ENCODE measurements at places on chromosomes 6 and 20. TPM values are rescaled to one million over a fixed set of nuclear protein-coding genes. Genes with fewer than 3 reads are reported as not detected.
A peak's percentile ranks its signal among the peaks of the same experiment; 100 is the strongest.

The C20orf204 gene
- 3.0 TPM for total RNA-seq

The ZNFX1 gene
- total RNA-seq, result 7.3 TPM

The FAM110A gene
- 8.2 TPM for total RNA-seq

The PTCHD4 gene
- 0.26 TPM for total RNA-seq

The SOBP gene
- 3.1 TPM for total RNA-seq

DNA sequence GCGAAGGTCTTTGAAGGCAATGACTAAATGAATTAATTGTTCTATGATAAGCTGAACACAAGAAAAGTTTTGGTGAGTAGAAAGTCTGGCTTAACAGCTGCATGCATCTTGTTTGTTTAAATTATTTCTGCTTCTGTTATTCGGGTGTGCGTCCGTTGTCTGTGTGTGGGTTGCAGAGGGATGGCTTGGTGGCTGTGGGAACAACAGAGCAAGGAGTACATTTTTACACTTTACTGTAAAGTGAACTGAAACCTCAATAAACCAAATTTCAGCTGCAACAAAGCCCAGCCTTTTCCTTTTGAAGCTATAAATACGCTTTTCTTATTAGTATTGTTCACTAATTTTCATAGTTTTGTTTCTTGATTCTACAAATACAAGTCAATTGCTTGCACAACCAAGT, 3.5 kb upstream of the LAMP5 start:
- no peak for DNase-seq

GRCh38 chr6:127471379-127472255, 12.4 kb upstream of the KIAA0408 start:
- no peak for DNase-seq

GRCh38 chr6:112008482-112008881, 45.4 kb upstream of the CCN6 start:
- no peak for DNase-seq

GRCh38 chr20:4225745-4226144, 210.4 kb upstream of the RNF24 start:
- no peak for DNase-seq

GRCh38 chr20:39853636-39854035, 835.4 kb downstream of the MAFB start:
- no peak for DNase-seq

DNA sequence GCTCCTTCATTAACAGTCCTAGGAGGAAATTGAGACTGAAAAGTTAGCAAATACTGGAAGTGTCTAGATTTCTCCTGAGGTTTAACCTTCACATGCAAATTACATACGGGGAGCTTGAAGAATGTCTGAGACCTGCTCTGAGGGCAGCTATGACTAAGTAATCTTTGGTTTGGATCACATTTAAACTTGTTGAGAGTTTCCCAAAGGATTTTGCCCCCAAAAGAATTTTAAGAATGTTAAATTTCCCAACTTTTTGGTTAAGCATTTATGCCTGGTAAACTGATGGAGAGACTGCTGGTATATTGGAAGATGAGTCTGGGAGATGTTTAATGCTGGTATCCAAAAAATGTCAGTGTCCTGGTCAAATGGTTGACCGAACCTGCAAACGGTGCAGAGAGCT, 97.0 kb downstream of the RREB1 start:
- no peak for DNase-seq

DNA sequence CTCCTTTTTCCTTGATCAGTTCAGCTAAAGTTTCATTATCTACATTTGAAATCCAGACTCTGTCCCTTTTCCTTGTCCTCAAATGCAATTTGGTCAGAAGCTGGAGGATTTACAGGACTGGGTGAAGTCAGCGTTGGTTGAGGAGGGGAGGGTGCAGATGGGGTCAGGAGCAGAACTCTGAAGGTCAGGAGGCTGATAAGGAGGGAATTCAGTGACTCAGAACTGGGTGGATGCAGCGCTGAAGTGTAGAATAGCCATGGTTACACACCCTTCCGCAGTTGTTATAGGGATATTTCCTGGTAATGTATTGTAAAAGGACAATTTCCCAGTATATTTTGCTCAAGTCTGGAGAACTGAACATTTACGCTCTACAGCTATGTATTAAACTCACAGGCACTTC, 133.1 kb upstream of the FOXA2 start:
- DNase-seq, result no peak

DNA sequence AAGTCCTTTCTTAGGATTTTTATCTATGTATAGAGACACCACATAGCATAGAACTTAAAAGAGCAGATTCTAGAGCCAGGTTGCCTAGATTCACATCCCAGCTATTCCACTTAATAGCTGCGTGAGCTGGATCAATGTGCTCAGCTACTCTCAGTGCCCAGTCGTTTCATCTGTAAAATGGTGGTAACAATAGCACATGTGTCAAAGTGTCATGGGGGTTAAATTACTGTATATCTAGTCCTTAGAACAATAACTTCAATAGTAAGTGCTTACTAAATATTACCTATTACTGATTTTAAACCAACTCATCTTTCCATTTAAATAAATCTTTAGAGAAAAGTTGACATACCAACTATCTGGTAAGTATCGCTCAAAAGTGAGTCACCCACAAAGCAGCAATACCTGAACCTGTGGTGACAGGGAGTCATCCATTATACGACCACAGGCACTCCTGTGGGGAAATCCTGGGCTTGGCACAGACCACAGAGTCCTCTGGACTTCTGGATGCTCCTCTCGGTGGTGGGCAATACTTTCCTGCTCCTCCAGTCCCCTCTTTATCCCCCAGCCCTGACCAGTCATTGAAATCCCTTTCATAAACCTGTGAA, 154.8 kb downstream of the PDSS2 start:
- no peak for DNase-seq

DNA sequence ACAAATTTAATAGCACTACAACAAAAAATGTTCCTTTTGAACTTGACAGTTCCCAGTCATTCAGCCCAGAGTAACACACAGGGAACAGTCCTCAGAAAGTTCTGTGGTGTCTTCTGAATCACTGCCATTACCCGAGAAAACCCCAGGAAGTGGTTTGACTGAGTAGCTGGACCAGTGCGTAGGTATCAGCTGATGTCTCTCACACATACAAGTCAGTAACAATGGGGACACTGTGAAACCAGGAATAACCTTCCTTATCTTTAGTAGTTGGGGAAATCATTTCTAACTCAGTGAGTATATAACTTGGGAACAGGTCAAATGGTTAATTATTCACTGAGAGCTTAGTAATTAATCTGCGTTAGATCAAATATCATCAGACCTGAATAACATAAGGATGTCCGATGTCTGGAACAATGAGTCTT, 73.1 kb downstream of the HIVEP2 start:
- peak; percentile 55 for DNase-seq

- no peak for DNase-seq
Observed at GRCh38 chr6:42224222-42225028, 6.8 kb upstream of the MRPS10 start.

- DNase-seq, result no peak
Observed at GRCh38 chr6:41691426-41692079, 43.9 kb downstream of the TFEB start.

- no peak for DNase-seq
Observed at GRCh38 chr6:3458706-3459421, 2.0 kb upstream of the SLC22A23 start.

GRCh38 chr20:11712639-11713160, 205.0 kb upstream of the BTBD3 start:
- no peak for DNase-seq

- DNase-seq, result no peak
Observed at GRCh38 chr20:22381812-22382416, 202.5 kb downstream of the FOXA2 start.

- no peak for DNase-seq
Observed at GRCh38 chr6:24016286-24016685, 109.7 kb upstream of the NRSN1 start.

GRCh38 chr20:46494077-46494476, 19.3 kb downstream of the ZNF334 start:
- no peak for DNase-seq

GRCh38 chr20:40744072-40744817, 55.2 kb upstream of the MAFB start:
- no peak for DNase-seq

DNA sequence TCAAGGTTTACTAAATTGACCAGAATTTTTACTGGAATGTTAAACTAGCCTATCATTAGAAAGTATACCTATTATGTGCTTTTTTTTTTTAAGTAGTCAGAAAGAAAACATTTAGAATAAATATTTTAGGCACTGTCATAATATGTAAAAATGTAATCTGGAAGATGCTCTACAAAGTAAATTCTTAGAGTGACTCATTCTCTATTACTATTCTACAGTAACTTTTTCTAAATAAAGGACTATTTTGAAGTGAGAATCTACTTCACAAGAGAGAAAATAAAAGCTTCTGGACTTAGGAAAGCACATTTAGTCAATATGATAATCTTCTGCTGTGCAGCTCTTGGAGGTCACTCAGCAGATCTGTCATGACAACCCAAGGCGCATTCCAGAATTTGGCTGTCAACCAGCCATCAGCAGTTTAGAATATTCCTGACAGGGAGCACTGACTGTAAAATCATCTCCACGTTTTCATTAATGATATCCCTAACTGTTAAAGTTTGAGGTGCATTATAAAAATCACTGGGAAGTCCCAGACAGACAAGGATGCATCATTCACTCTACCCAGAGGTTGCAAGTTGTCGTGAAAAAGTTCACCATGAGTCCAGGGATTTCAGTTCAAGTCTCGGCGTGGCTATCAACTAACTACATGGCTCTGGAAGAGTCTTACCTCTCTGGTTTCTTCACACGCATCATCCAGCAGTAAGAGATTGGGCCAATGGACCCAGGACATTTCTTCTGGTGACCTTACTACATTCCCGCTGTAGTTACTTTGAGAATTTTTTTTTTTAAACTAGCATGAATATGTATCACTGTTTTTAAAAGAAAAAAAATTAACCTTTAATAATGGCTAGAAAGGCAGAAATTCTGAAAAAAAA, 374.9 kb downstream of the GJA1 start:
- no peak for DNase-seq

DNA sequence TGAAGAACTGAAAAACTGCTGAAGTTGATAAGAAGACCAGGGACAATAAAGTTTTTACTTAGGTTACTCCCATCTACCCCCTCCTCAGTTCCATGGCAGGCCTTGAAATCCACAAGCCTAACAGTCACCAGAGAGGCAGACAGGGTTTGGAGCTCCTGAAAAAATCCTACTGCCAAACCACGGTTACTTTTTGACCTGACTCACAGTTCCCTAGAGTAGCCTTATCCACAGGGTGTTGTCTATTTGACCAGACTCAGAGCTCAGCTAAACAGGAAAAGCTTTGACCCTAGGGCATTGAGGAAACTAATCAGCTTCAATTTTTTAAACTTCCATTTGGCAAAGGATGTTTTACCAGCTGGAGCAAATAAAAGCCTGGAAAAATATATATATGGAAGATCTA, 257.7 kb upstream of the NT5E start:
- no peak for DNase-seq

GRCh38 chr6:57423468-57423867, 106.0 kb downstream of the PRIM2 start:
- no peak for DNase-seq

DNA sequence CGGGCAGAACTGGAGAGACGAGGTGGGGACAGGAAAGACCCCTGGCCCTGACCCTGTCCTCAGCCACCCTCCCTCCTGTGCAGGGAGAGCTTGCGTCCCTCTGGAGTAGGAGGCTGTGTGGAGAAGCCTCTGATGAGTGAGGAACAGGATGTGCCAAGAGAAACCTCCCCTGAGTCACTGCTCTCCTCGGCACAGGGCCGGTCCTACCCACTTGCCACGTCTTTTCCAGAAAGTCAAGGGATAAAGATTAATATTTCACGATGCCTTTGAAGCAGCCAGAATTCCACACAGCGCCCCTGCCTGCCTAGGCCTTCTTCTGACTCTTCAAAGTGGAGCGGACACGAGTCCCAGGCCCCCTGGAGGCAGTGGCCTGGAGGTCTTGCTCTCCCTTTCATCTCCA, 34.9 kb upstream of the THBS2 start:
- DNase-seq, result no peak

DNA sequence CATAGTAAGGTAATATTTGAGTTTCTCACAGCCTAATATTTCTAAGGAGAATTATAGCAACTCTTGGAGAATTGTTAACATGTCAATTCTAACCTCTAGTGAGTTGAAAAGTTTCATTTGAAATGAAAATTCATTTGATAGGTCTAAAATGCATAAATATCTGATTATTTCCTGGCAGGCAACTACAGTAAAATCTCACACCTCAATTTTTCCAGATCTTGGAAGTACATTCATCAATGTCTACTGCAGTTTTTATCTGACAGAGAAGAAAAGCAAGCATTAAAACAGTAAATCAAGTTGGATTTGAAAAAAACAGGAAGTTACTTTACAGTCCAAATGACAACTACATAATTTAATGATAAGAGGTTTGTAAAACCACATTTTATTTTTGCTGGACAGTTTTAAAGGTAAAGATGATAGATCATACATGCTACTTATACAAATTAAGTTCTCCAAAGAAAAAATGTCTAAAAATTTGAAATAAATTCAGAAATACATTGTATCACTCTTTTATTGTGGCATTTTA, 631.3 kb downstream of the EYS start:
- no peak for DNase-seq

GRCh38 chr6:54910431-54910884, 63.9 kb downstream of the FAM83B start:
- DNase-seq, result no peak

DNA sequence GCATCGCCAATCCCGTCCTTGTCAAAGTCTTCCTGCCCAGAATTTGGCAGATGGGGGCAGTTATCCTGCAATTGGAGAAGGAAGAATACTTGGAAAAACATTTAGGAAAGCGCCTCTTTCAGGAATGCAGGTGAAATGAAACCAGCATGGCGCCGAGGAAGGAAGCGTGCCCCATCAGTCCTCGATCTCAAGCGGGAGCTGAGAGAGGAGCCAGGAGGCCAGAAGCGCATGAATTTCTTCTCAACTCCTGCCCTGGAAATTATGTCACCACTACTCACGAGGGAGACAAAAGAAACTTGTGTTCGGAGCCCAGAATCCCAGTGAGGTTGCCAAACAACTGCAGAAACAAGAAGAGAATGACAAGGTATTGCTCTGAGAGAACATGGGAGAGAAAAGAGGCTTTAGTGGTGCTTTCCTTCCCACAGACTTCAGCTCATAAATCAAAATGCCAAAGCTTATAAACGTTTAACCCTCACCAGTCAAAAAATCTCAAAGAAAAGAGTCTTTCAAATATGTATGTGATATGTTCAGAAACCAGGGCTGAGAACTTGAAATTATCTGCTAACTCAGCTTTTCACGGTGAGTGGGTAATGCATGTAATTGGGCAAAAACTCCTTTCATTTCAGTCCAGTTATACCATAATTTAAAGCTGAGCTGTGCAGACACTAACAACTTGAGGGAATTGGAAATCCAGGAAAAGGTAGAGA, 23.9 kb downstream of the THBS2 start:
- no peak for DNase-seq

Measured in body of pancreas (tissue), 4 donors.